ENCODE measurements at places on chromosomes 4 and X.

DNA sequence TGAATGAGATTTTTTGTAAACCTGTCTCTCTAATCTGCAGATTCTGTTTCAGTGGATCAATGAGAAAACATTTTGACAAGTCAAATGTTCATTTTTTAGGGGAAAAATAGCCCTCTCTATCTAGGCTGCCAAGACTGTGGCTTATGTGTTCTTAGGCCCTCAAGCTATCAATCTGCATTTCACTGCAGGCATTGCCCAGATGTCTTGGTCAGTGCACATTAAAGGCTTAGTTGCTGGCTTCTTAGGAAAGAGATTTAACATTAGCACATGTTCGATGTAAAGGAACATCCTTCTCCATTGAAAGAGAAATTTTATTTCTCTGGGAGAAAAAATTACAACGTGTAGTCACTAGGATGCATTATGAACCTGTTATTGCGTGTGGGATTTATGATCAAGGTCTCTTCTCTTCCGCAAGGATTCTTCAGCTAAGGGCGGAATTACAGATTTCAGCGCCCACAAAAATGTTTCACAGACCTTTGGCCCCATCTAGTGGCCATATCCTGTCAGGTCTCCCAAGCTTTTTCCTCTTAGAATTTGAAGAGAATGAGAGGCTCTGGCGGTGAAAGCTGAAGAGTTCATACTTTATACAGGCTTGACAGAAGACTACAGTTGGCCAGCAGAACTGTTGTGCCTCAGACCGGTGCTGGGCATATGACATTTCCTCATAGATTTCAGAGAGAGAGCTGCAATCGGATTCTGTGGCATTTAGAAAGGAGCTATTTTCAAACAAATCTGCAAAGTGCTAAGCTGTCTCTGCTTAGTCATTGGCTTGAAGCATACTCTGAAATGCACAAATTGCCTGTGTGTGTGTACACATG lies 144.6 kb upstream of the NOCT start:
- peak; percentile 55 for DNase-seq

GRCh38 chr4:136742333-136742732 lies 790.0 kb downstream of the PCDH18 start:
- DNase-seq: no peak

- DNase-seq: no peak
Observed at GRCh38 chr4:89230271-89230670, 77.3 kb downstream of the GPRIN3 start.

- no peak for DNase-seq
Observed at GRCh38 chr4:7309181-7309580, 116.8 kb downstream of the SORCS2 start.

GRCh38 chr4:33357121-33357520 lies 2637.0 kb downstream of the PCDH7 start:
- DNase-seq: no peak

DNA sequence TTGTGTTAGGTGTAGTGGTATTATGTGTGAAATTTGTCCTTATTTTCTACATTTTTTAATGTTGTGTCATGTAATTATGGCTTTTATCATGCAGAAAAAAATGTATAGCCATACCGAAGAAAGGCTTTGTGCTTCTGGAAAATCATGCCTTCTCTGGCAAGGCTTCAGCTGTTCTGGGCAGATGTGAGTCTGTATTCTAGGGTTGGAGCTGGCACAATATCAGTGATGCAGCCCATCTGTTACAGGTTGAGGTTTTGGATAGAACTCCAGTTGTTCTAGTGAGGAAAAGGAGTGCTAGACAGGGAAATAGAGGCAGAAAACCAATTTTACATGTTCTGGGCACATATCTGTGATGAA lies 44.8 kb upstream of the PRSS12 start:
- DNase-seq: peak; percentile 46

GRCh38 chr4:11535333-11535732 lies 106.6 kb upstream of the HS3ST1 start:
- no peak for DNase-seq

DNA sequence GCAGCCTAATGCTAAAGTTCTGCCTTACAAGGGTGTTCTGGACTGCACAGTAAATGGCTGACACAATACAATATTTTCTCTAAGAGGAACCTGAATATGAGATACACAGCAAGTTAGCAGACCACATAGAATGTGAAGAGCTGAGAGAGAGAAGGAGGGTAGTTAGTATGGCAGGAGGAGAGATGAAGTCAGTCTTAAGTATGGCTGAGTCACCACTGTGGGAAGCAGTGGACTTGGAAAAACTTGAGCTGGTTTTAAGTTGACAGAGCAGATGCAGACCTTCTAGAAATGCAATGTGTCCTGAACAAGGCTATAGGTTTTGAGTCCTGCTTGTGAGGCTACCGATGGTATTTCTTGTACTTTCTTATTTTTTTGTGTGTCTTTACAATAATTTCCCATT lies 172.5 kb downstream of the SH2D1A start:
- no peak for DNase-seq

DNA sequence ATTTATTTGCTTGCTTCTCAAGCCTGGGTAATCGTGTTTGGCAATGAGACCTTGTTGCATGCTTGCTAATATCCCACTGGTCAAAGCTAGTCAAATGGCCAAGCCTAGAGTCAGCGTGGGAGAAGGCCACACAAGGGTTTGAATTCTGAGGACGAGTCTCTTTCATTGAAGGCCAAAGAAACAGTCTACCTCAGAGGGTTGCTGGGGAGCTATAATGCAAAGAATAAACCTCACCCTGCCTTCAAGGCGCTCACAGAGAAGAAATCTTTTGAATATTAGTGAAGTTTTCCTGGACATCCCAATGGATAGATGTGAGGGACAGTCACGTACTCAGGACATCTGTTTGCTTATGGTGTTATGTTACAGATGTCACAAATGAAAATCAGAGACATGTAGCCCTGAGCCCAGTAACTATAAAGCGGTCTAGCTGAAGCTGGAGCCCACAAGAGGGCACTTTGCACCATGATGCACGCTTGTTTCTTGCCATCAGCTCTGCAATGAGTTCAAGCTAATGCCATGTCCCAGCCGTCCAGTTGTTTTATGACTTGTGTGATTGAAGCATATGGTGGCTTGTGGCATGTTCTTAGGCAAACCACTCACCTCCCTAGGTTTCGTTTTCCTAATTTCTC lies 1.1 kb upstream of the TLR3 start:
- DNase-seq: no peak

DNA sequence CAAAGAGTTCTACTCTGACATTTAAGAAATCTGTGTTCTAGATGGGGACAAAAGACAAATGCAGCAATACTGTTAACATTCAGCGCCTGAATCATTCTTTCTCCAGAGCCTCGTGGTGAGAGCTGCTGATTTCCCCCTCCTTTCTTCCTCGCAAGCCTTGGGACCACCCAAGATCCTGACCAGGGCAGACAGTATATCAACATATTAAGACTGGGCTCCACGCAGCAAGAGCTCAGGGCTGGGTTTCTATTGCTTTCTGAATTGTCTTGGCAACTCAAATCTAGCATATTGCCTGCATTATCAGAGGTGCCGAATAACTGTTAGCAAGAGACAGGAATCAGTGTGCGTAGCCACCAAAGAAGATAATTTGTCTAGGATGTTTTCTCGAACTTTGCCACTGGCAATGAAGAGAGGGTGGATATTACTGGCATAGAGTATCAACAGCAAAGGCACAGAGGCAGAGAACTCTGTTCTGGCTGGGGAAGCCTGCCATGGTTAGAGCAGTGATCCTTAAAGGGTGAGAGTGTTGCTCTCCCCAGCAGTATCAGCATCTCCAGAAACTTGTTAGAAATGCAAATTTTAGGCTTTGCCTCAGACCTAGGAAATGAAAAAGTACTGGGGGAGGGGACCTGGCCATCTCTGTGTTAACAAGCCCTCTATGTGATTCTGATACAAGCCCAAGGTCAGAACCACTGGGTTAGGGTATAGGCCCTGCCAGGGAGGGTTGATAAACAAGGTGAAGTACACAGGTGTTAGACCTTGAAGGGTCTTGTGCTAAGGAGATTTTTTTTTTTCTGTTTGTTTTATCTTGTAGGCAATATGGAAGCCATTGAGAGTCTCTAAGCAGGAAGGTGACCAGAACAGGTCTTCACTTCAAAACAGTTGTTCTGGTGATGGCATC lies 46.2 kb upstream of the MID1IP1 start:
- no peak for DNase-seq

- DNase-seq: no peak
Observed at GRCh38 chr4:128940971-128941370, 131.5 kb downstream of the JADE1 start.

Measured in NCI-H446 (cell line).